Peyer's patch (tissue), 4 donors: ENCODE measurements at places on chromosomes 3 and 15. TPM values are rescaled to one million over a fixed set of nuclear protein-coding genes. Genes with fewer than 3 reads are reported as not detected.

ITIH4 gene
- total RNA-seq: 1.1 TPM

MESP2 gene
- total RNA-seq: not detected

FSIP1 gene
- not detected for total RNA-seq

GRCh38 chr15:48049736-48050135 is 71.1 kb upstream of the SLC24A5 start:
- DNase-seq: no peak
